RPMI8226 (cell line): ENCODE measurements at places on chromosomes 2 and 18.

DNA sequence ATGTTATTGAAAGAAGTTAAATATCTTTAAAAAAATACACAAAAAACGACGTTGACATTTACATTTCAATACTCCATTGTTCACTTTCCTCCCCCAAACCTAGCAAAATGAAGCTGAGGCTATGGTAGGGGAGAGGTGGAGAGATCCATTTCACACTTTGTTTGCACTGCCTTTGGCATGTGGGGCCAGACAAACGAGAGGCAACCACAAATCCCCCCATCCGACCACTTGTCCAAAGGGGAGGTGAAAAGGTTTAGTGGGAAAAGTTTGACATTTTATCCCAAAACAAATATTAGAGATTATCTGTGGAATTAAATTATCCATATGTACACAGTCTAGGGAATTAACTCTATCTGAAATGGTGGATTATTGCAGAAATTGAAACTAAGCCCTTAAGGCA lies 261.7 kb upstream of the FIGN start:
- DNase-seq: no peak

DNA sequence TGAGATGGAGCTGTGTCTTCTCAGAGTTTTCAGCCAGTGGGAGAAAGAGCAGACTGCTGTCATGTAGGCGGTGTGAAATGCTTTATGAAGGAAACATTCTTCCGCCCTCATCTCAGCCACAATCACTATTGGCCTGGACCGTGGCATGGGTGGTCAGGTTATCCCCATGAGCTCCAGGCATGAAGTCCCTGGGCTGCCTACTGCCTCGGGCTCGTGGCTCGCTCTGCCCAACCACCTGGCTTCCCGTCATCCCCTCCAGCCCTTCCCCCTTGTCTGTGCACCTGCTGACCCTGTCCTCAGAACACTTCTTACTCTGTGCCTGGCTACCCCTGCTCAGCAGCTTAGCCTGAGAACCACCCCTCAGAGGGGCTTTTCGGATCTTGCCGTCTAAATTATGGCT lies 15.5 kb downstream of the COLEC11 start:
- no peak for DNase-seq

DNA sequence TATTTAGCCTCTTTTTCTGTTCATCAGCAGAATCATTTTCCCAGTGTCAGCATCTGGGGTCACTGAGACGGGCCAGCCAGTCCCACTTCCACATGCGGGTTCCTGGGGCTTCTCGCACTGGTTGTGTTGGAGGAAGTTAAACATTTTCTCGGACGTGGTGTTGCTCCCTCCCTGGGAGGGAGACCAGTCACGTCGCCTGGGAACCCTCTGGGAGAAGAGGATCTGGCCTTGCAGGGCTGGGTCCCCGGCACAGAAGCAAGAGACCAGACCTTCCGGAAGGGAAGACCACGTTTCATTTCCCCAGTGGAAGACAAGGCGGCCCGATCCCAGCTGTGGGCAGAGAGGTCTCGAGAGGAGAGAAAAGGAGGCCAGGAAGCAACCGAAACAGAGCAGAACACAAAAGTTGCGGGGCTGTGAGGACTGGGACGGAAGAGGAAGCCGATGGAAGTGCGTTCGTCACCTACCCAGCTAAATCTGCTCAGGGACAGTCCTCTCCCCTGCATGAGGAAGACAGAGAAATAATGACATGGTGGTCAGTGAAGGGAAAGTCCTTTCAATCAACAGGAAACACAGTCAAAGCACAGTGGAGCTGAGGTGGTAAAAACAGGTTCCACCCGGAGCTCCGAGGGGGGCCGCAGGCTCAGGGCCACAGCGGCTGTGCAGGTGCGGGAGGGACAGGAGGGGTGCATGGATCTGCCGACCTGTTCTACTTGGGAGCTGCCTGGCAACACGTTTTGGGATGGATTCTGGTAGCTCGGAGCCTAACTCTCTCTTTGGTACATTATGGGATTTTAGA lies 144.4 kb downstream of the MBP start:
- no peak for DNase-seq

- no peak for DNase-seq
These were observed 206.0 kb upstream of the PARD3B start for GRCh38 chr2:204339212-204339715.

DNA sequence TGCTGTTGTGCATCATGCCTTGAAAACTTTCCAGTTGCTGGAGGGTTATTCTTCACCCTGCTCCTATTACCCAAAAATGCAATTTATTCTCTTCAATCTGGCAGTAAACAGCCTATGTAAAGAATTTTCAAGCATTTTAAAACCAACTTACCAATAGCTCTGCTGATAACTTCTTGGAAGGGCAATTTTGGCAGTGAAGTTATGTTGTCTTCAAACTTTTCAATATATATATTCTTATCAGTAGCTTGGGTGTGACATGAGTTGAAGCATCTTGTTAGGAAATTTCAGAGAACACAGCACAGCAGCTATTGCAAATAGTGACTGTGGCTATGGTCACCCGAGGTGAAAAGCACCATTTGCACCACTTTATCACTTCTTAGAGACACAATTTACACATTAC lies 395.5 kb downstream of the STK39 start:
- DNase-seq: no peak

DNA sequence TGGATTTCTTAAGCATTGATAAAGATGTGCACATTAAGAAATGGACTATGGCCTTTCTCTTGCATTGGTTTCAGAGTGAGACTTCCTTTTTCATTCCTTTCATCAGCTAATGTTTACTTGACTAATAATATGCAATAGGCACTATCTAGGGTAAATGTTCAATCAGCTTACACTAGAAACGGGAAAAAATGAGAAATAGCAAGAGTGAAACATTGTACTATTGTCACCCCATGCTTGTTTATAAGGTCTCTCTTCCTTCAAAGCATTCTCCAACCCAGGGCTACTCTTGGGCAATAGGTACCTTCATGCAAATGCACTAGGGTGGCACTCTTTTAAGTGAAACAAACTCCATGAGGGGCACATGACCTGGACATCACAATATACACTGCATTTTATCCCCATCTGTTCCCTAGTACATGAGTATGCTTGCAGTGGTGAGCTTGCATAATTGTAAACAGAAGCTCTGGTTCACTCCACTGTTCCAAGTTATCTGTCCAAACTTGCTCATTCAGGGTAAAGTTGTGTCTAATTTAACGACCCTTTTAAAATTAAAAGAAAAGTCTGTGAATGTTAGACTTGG lies 402.3 kb downstream of the ERBB4 start:
- no peak for DNase-seq

DNA sequence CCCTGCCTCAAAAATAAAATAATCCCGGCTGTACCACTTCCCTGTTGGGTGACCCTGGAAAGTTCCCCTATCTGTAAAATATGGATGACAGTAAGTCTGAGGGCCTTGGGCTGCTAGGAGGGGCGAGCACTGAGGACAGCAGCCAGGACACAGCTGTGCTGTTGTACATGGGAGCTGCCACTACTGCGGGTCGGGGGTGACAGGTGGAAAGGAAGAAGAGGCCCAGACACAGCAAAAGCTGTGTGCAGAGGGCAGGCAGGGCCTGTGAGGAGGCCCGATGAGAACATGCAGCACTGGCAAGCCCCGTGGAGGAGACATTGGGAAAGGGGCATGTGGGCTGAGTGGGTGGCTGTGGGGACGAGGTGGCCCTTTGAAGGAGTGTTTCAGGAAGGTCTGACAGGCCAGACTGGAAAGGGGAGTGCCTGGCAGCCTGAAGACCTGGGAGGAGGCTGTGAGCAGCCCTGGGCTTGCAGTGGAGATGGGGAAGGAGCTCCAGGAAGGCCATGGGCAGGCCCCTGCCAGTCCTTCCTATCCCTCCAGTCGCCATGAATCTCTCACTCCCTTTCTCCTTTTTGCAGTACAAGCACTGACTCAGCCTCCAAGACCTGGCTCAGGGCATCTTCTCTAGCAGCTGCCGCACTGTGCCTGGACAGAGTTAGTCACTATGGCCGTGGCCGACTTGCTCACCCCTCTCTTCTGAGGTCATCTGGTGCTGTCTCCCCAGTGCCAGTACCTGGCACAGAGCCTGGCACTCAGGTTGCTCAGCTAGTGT lies 28.9 kb upstream of the SEMA4C start:
- peak; percentile 26 for DNase-seq

- no peak for DNase-seq
These were observed 46.5 kb downstream of the EFEMP1 start for GRCh38 chr2:55877087-55877436.

GRCh38 chr2:25964891-25965290 lies 17.4 kb downstream of the KIF3C start:
- no peak for DNase-seq

DNA sequence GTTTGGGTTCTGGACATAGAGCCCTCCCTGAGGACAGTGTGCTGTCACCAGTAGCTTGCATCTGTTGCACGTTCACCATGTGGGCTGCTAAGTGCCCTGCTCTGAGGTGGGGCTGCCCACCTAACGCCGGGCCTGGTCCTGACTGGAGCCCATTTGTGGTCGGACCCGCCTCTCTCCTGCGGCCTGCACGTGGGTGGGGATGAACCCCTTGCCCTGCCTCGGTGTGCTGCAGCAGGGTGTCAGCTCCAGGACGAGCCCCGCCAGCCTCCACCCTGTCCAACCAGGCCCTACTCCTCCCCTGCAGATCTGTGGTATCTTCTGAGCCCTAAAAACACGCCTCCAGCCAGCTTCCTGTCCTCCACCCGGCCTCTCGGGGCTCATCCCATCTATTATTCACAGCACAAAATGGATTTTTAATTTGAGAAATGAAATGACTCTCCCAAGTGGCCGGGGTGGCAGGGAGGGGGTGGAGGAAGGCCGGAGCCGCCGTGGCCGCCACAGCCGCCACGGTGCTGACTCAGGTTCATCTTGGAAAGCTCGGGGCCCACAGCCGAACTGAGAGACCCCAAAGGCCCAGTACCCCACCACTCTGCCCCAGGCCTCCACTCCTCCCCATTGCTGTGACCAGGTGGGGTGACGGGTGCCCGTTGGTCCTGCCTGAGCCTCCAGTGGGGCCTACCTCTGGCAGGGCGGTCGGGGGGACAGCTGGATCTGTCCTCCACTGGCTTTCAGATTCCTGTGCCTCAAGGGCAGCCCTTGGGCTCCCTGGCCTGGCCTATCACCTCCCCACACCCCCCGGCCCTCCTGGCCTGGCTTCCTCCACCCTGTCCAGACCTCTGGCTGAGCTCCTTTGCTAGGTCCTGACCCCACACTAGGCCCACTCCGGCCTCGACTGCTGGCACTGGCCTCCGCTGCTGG lies 2.8 kb upstream of the ECEL1 start:
- no peak for DNase-seq

- peak; percentile 15 for DNase-seq
These were observed 1.4 kb downstream of the STARD7 start for GRCh38 chr2:96207073-96207773.

- DNase-seq: peak; percentile 61
These were observed 5.0 kb downstream of the RUFY4 start for GRCh38 chr2:218074031-218074430.

GRCh38 chr2:1605102-1606045 lies 138.9 kb downstream of the PXDN start:
- no peak for DNase-seq

GRCh38 chr2:150327564-150328489 lies 159.6 kb downstream of the RND3 start:
- no peak for DNase-seq

GRCh38 chr18:34031810-34032209 lies 192.9 kb downstream of the NOL4 start:
- DNase-seq: peak; percentile 35

DNA sequence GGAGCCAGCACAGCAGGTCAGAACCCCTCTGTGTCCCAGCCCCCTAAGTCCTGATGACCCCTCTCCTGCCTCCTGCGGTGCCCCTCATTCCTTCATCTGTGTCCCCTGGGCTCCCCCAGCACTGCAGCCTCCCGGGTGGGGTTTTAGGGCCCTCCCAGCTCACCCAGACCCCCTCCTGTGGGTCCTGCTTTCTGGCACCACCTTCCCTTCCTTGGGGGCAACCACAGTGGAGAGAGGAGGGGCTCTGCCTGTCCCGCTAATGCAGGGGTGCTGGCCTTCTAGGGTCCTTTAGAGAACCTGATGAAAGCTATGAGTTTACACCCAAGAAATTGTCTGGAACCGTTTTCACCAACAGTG lies 42.7 kb upstream of the ALPP start:
- DNase-seq: no peak

GRCh38 chr2:229084447-229084846 lies 186.6 kb downstream of the PID1 start:
- DNase-seq: no peak

- DNase-seq: peak; percentile 23
These were observed 268.3 kb upstream of the NETO1 start for GRCh38 chr18:73136134-73136533.

DNA sequence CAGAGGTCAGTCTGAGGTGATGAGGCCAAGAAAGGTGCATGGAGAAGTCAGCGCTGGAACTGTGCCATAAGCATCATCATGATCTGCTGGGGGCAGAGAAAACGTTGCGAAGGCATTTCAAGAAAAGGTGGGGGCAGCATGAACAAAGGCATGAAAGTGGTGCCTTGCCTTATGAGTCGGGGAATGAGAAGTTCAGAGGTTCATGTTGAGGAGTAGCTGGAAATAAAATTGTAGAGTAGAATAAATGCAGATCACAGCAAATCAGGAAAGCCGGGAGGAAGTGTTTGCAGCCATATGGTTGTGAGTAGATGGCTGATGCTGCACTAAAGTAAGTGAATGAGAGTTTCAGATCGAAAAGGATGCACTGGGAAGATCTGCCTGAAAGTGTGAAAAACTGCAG lies 72.1 kb upstream of the ARL5A start:
- DNase-seq: peak; percentile 95

DNA sequence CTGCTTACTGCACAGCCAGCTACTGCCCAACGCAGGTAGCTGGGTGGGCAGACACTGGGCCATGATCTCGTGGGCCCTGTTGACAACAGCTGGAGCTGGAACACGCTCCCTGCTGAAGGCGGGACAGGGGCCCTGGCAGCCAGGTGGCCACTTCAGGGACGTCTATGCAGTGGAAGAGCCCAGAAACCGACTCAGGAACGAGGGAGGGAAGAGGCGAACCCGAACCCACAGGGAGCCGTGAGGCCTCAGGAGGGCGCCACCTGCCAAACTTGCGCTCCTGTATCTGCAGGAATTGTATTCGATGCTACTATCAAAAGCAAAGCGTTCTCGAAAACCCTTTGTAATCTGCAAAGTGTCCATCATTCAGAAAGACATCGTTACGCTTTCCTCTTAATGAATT lies 198.4 kb downstream of the EIPR1 start:
- no peak for DNase-seq

GRCh38 chr2:162002623-162003235 lies 71.3 kb downstream of the DPP4 start:
- no peak for DNase-seq

GRCh38 chr18:55432307-55433040 lies 155.5 kb downstream of the TCF4 start:
- no peak for DNase-seq

DNA sequence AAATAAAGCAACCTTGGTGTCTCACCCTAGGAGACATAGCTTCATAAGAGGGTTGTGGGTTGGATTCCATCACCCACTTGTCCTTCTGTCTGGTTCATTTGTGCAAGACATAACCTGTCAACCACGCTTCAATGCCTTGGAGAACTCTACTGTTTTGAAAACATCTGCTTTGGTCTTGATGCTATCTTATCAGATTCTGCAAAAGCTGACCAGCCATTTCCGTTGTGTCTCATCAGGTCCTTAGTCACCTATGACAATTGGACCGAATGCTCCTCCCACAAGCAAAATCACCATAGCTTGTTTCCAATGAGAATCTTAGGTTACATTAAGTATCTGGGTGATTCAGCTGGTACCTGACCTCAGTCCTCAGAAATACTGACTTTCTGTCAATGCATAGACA lies 35.4 kb downstream of the STAT4 start:
- DNase-seq: no peak

GRCh38 chr18:53004798-53005197 lies 664.8 kb downstream of the DCC start:
- DNase-seq: no peak
